Cardiac fibroblast (primary cell): ENCODE measurements at places on chromosomes 3 and 15.

GRCh38 chr3:65779390-65779789 is 259.3 kb downstream of the MAGI1 start:
- DNase-seq, result no peak

- DNase-seq, result peak; percentile 16
Measured at GRCh38 chr3:193928354-193929209, 207.4 kb upstream of the HES1 start.

DNA sequence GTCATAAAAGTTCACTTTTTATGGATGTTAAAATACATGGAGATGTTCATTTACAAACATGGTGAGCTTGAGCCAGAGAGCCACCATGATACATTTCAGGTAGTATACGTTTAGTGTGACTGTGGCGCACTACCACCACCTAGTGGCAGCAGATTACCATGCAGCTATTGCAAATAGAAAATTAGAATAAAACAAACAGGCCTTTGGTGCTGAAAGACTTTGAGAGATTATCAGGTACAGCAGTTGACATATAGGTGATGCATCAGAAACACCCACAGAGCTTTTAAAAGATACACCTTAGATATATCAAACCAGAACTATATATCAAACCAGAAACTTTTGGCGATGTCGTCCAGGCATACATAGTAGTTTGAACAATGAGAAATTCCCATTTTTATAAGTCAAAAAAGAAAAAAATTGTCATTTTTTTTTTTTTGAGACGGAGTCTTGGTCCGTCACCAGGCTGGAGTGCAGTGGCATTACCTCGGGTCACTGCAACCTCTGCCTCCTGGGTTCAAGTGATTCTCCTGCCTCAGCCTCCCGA is 42.0 kb upstream of the ICE2 start:
- DNase-seq, result peak; percentile 82

GRCh38 chr15:89379818-89380217 is 45.2 kb upstream of the POLG start:
- DNase-seq, result no peak

DNA sequence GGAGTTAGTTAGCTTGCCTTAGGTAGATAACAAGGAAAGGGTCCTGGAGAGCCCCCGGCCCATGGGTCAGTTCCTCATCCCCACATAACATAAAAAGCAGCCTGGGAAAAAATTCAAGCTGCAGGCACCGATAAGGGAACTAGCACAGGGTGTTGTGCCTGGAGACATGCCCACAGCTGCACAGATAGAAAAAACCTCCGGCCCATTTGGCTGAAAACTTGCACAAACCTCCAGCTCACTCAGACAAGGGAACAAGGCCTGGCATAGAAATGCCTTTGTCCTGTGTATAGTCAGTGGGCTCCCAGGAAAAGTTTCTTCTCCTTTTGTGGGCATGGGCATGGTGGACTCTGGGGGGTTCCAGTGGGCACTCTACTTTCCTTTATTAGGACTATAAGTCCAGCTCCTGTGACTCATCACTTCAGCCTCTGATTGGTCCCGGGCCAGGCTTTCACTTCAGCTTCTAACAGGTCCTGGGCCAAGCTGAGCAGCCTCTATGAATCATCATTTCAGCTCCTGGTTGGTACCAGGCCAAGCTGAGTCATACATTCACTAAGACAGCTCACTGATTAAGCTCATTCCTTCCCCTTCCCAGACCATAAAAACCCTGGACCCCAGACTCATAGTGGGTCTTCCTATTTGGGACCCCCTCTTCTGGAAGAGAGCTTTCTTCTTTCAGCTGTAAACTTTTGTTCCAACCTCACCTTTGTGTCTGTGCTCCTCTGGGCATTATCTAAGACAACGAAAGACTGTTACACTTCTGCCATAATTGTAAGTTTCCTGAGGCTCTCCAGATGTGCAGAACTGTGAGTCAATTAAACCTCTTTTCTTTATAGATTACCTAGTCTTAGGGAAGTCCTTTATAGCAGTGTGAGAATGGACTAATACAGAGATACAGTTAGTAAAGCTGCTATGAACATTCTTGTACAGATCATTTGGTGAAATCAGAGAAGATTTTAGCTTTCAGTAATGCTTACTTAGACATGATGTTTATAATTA is 348.0 kb upstream of the DPPA4 start:
- peak; percentile 99 for DNase-seq

DNA sequence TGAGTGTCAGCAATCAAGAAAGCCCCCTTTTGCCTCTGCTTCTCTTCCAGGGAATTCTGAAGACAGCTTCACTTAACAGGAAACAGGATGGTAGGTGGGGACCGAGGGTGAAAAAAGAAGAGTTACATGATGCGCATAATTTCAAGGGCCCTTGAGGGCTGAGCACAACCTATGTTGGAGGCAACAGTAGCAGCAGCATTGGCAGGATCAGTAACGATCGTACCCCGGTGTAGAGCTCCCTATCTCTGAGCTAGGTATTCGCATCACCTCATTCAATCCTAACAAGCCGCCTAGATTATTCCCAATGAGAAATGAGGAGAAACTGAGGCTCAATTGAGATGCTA is 432 bp upstream of the RAD54L2 start:
- DNase-seq, result no peak

DNA sequence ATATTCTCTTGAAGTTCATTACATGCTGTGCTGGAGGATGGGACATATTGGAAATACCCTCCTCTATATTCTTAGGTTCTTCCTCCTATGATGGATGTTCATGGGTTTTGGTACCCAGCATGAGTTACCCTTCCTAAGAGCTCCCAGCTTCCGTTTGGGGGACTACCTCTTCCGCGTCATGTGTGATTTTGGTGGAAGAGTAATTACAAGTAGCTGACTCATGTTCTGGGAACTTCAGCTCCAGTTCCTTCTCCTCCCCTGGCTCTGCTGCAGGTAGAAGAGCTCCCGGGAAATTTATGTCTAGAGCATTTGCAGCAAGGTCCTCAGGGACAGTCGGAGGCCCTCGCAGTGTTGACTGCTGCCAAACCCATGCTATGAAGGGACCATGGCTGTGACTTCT is 208.8 kb upstream of the IL12A start:
- peak; percentile 46 for DNase-seq

DNA sequence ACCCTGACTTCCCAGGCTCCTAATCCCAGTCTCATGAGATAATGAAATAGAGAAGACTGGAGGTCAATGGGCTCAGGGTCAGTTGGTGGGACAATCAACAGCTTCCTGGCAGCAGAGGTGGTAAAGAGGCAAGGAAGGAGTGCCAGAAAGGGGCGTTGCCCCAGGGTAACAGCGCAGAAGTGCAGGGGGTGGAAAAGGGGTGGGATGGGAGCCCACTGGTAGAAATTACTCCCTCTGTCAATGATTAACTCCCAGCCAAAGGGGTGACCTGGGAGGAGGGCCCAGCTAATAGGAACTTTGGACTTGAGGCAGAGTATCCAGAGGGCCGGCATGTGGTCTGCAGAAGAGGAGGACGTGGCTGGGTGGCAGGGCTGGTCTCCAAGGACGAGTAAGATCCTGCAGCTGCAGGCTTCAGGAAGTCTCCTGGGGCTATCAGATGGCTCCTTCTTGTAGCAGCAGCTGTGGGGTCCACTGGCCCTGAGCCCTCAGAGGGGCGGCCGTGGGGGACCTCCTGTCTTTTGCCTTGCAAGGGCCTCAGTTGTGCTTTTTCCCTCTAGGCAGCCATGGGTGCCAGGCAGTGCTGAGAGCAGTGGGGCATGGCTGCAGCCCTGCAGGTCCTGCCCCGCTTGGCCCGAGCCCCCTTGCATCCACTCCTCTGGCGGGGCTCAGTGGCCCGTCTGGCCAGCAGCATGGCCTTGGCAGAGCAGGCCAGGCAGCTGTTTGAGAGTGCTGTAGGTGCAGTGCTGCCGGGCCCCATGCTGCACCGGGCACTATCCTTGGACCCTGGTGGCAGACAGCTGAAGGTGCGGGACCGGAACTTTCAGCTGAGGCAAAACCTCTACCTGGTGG is 2.3 kb downstream of the GLYCTK start:
- DNase-seq, result no peak

DNA sequence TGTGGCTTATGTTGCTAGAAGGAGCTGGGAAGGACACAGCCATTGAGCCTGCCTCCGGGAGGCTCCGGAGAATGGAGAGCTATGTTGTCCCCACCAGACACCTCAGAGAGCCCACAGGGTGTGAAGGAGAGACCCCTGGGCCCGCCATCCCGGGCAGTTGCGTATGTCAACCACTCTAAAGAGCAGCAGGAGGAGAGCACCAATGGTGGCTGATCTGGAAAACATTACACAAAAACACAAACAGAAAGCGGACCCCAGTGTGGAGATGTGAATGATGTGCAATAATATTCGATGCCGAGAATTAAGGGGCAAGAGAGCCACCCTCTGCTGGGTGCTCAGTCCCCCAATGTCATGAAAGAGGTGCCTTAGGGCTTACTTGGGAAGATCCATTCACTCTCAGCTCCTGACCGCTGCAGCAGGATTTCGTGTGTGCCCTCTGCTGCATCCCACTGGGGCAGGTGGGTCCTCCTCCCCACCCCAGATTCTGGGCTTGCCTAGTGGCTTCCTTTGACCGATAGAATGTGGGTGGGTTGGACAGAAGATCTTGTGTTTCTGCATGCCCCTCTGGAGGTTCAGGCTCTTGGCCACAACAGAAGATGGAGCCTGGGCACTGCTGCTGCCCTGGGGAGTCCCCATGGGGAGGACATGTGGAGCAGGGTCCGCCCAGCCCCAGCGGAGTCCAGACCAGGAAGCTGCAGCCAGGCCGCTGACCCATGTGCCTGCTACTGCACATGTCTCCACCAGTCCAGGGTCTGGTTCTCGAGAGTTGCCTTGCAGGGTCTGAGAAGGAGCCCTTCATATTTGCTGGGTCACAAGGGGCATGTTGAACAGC is 245.3 kb downstream of the OCA2 start:
- DNase-seq, result no peak

DNA sequence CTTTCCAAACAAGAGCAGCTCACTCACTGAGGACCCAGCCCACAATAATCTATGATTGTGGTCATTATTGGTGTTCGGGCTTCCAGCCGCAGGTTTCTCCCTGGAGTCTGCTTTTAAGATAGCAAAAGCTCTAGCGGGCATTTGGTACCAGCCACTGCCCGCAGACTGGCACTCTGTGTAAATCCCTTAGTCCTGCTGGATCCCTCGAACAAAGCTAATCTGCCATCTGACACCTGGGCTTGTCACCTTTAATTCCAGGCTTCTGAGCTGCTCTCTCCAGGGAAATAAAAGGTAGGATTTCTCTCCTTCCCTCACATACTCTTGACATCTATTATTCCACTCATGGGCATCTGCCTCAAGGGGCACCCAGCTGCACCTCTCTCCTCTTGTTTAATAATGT is 158.7 kb downstream of the PDCD6IP start:
- DNase-seq, result no peak

DNA sequence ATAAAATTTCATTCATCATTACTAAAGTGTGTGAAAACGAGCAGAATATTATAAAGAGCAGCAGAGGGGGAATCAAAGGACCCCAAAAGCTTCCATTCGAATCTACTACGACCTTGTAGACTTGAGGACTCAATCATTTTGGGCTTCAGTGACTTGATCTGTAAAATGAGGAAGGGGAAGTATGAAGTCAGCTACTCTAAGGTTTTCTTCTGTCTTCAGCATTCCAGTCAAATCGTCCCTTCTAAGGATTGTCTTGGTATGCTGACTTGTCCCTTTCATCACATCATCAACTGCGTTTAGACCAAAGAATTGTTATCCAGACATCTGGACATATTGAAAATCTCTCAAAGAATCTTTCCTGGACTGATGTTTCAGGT is 44.8 kb downstream of the PLD1 start:
- no peak for DNase-seq

DNA sequence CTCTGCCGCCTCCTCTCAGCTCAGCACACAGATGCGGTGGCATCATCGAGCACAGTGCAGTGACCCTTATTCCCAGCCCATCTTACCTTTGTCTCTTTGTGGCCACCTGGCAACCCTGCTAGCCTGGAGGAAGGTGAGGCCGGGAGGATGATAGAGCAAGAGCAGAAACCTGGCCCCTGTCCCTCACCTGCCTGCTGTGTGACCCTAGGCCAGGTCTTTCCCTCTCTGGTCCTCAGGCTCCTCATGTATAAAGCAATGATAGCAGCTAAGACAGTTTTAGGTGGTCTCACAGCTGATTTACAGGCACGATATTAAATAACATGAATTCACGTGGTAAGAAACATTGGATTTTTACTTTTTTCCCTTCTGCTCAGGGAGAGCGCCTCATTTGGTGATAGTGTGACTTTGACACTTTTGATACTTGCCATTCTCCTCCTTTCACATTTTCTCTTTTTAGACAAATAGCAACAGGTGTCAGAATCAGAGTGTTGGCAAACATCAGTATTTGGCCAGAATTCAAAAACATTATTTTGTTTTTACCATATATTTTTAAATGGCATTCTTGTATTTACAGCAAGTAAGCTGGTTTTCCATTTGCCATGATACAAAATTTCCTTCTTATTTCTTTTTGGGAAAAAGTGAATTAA is 29.5 kb upstream of the CTSH start:
- no peak for DNase-seq

- no peak for DNase-seq
Measured at GRCh38 chr15:98455904-98456303, 192.4 kb upstream of the IGF1R start.

DNA sequence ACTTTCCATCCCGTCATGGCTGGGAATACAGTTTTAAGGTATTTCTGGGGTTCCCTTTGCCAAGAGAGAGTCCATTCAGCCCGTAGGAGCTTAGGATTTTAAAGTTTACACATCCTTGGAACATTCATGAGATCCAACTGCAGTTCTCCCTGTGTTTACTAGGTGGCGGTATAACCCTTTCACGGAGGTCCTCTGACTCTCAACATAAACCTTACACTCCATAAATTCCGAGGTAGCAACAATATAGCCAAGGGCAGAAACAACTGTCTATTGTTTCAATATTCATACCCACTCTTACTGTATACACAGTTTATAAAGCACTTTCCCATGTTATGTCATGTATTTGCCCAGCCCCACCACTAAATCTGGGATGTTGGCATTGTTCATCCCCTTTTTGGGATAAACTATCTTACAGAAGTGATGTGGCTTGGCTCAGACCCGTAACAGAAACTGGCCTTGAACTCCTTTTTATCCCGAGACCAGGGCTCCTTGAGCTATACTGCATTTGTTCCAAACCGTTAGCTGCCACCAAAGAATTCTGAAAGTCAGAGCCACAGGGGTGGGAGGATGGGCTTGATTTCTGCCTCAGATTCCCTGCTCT is 69.2 kb upstream of the COL6A5 start:
- peak; percentile 68 for DNase-seq

GRCh38 chr3:78940626-78941025 is 827.2 kb downstream of the ROBO1 start:
- no peak for DNase-seq

GRCh38 chr3:150739877-150740645 is 22.9 kb downstream of the SIAH2 start:
- no peak for DNase-seq

- peak; percentile 96 for DNase-seq
Measured at GRCh38 chr15:100902436-100903167, 16.6 kb upstream of the LRRK1 start.

- peak; percentile 24 for DNase-seq
Measured at GRCh38 chr3:148203297-148204010, 494.2 kb upstream of the AGTR1 start.

- peak; percentile 54 for DNase-seq
Measured at GRCh38 chr3:138082992-138083386, 32.4 kb downstream of the DZIP1L start.

- peak; percentile 55 for DNase-seq
Measured at GRCh38 chr3:69665026-69665737, 74.1 kb upstream of the MITF start.
